ENCODE measurements at places on chromosomes 5 and 9.

DNA sequence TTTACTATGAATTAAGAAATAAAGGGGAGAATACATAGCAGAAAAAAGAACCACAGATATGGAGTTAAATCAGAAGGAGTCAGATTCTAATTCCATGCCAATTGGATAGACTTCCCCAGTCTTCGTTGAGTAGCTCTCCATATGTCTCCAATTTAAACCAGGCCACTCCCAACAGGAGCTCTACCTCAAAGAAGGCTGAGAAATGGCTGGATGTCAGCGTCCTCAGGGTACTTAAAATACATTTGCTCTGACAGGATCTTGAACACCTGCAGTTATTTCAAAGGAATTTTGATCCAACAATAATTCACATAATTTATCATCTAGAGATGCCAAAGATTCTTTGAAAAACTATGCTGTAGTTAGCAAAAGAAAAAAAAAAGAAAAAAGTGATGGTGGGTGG lies 133.9 kb upstream of the FBN2 start:
- DNase-seq, result no peak

DNA sequence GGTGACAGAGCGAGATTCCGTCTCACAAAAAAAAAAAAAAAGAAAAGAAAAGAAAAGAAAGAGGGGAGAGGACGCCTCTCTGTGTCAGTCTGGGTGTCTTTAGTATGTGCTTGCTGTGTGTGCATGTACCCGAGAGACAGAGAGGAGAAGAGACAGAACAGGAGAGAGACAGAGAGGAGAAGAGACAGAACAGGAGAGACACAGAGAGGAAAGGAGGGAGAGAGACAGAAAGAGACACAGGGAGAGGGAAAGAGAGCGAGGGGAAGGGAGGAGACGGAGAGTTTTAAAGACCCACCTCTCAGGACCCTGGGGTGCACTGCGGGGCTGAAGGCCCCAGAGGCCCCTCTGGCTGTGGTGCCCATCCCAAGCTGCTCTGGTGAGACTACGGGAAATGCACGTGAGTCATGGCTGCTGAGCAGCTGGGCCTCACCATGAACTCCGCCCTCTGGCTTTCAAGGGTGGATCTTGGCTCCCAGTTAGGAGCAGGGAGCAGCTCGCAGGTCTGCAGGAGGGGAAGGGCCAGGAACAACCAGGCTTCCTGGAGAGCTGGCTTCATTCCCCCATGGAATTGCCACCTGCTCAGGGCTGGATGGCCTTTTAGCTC lies 7.9 kb downstream of the SLC6A3 start:
- DNase-seq, result no peak

- DNase-seq, result no peak
These were observed 136.7 kb downstream of the BOD1 start for GRCh38 chr5:173479711-173480110.

DNA sequence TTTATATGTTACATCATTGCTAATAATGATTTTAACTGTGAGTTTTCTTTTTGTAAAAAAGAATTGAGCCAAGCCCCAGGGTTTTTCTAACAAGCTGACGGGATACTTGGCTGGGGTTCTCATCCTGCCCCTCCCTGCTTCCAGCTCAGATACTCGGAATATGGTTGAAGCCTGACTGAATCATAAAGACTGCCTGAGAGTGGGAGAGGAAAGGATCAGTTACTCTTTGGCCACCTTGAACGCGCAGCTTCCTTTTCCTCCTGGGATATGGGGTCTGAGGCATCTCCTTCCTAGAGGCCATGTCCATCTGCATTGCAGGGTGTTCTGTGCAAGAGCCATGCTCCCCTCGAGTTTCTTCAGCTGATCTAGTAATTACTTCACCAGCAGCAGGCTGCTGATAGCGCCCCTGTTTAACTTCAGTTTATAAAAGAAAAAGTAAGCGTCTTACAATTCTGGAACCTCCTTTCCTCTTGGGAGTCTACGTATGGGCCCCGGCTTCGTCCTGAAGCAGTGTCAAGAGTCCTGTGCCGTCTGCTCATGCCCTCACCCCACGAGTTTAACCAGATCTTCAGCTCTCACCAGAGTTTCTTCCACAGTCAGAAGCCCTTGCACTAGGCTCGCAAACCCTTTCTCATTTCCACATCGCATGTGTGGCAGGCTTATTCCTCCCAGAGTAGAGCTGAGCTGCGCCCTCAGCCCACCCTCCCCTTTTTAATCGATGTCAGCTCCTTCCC lies 130.0 kb downstream of the MVB12B start:
- no peak for DNase-seq

DNA sequence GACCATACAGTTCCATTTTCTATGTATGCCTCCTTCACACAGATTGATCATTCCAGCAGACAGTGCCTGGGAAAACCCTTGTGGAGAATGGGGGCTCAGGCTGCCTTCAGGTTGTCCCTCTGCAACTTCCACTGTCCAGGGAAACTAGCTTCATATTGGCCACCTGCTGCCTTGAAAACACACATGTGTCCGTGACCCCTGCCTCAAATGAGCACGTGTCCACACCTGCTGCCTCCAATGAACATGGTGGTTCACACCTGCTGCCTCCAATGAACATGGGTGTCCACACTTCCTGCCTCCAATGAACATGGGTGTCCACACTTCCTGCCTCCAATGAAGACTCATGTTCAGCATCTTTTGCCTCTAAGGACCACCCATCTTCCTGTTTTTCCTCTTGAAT lies 185.4 kb upstream of the ADCY2 start:
- DNase-seq, result no peak

DNA sequence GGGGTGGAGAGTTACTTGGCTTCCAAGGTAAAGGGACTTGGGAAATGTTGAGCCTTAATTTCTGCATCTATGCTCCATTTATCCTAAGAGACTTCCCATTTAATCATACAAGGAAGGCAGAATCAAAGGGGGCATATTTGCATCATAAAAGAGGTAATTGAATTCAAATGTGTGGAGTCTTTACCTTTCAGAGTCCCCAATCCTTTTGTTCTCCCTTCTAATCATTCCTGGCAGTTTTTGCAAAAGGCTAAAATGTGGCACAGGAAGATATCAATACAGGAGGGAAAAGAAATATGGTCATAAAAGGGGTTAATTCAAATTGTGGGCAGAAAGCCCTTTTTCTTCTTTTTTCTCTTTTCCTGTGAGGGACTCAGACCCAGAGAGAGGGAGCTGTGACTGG lies 69.5 kb downstream of the SFXN1 start:
- DNase-seq, result no peak

- DNase-seq, result no peak
These were observed 98.9 kb upstream of the FCN2 start for GRCh38 chr9:134781591-134782302.

GRCh38 chr9:16172796-16173195 lies 620.0 kb downstream of the CCDC171 start:
- no peak for DNase-seq

DNA sequence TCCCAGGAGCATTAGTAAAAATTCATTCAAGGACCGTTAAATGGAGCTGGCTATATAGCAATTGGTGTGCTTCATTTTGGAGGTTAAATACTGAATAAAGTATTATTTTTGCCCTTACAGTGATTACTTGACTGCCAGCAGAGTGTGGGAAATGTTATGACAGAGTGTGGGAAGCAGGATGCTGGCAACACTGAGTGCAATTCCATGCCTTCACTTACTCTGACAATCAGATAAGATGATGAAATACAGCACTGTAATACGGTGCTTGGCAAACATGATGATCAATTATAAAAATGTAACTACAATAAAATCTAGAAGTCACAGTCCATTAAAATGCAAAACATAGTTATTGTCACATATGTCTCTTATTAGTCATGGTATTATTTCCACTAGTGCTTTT lies 651.3 kb downstream of the PTPRD start:
- DNase-seq, result no peak

DNA sequence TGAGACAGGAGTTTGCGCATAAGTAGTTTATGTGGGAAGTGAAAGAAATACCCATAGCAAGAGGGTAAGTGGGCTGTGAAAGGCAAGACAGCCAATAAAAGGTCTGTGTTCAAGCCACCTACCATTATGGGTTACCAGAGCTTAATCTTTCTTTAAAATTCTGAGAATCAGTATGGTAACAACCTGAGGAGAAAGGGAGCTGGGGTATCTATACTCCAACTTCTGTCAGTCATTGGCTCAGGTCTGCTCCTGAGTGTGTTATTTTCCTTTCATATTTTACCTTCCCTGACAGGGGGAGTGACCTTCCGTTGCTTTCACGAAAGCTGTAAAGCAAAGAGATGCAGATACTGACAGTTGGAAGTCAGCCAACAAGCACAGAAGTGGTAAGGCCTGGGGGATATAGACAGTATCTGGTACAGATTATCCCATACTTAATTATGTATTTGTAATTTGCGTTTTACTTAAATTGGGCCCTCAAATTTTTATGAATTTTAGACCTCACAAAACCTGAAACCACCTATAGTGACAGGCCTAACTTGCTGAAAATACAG lies 233.4 kb downstream of the RAB3C start:
- DNase-seq, result no peak

- DNase-seq, result no peak
These were observed 11.2 kb downstream of the HMGCR start for GRCh38 chr5:75348241-75348640.

GRCh38 chr9:91803970-91804752 lies 145.9 kb downstream of the ROR2 start:
- DNase-seq, result no peak

Measured in stimulated activated CD4-positive, alpha-beta T cell treated with anti-CD3 and anti-CD28 coated beads, TNF-alpha, amount 100 ng/mL, for 4 hours (primary cell).